ENCODE measurements at places on chromosomes 7 and 10.

GRCh38 chr7:7002418-7003062 lies 176.5 kb upstream of the CCZ1B start:
- no peak for DNase-seq

DNA sequence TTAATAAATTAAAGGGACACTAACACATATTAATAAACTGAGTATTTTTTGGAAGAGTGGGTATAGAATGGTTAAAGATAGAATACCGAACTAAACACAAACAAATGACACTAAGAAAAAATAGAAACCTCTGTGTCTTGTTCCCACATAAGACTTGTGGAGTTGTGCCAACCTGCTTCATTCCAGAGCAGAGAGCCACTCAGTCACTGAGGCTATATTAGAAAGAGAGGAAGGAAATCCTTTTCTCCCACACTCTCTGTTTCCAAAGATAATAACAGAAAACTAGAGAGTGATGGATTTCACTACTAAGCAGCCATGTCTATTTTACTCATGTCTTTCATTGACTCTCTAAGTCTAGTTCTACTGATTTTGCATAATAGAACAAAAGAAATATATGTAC lies 26.0 kb downstream of the CTNNA3 start:
- DNase-seq, result no peak

DNA sequence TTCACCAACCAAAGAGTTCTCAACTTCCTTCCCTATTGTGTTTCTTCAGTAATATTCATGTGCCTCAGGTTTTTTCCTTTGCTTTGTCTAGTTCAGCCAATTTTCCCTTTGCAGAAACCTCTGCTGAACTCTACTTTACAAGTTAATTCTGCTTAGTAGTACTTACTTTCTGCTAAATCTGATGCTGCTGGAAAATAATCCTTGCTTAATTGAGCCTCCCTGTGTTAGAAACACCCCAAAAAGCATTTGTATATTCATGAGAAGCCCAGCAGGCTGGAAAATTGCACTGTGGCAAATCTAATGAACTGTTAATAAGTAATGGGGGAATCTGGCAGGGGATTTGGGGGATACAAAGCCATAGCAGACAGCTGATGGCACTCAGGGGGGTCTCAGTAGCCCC lies 78.5 kb downstream of the CDCA7L start:
- no peak for DNase-seq

DNA sequence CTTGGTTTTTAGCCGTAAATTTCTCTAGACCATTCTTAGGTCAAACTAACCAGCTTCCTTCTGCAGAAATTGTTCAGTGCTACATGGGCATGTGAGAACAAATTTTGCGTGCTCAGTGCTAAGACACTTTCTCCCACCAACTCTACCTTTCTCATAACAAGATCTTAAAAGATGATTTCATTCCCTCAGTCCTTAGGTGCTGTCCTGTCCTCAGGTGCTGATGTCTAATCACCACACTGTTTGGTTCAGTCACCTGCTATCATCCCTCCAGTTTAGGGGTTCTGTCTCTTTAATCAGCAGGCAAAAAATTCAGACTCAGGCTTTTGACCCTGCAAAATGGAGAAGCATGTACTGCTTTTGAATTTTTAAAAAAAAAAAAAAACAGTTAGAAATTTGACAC lies 227.5 kb upstream of the YAE1 start:
- DNase-seq, result no peak

DNA sequence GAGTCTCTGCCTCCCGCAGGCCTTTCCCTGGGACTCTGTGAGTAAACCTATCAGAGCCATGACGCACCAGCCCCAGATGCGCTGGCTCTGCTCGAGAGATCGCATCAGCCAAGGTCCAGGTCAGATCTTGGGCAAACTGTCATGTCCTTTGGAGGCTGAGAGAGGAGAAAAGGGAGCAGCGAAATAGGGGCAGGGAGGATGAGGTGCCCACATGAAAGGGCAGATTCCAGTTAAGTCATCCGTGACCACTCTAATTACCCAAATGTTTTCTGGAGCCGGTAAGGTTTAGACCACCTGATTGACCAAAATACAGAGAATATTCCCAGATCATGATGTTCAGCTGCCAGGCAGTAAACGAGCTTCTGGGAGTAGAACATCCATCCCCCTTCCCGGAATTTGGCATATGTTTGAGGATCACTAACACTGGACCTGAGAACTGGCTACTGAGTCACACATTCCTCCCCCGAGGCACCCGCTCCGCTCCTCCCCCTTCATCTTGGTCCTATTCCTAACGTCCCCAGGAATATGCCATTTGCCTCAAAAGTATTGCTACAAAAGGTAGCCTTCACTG lies 88.0 kb downstream of the FGFR2 start:
- DNase-seq, result no peak

- no peak for DNase-seq
These were observed 12.6 kb downstream of the TRIM8 start for GRCh38 chr10:102656791-102657371.

DNA sequence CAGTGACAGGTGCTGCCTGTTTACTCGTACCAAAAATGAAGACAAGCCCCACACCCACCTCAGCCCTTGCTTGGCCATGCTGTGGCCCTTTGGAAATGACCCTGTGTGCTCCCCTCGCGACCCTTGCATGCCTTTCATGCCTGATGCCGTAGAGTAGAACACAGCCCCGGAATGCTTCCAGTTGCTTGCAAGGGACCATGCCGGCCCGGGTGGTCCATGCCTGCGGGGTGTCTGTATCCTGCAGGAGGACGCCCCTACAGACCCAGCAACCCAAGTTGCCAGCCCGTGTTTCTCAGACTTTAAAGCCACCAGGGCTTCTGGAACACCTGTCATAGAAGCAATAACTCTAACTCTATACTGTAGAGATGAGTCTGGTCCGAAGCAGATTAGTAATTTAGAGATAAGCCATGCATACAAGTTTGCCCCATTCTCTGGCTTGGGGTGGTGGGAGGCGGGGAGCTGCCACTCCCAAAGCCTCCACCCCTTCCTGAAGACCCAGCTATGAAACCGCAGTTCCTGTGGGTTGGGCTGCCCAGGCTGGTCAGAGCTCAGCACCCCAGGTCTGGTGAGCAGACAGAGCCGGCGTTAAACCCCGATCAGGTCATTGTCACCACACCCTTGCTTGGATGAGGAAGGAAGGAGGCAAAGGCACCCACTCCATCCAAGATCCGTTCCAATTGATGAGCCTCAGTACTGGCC lies 143.5 kb downstream of the ADCY1 start:
- DNase-seq, result no peak

GRCh38 chr7:422191-422885 lies 97.3 kb downstream of the PDGFA start:
- DNase-seq, result no peak

DNA sequence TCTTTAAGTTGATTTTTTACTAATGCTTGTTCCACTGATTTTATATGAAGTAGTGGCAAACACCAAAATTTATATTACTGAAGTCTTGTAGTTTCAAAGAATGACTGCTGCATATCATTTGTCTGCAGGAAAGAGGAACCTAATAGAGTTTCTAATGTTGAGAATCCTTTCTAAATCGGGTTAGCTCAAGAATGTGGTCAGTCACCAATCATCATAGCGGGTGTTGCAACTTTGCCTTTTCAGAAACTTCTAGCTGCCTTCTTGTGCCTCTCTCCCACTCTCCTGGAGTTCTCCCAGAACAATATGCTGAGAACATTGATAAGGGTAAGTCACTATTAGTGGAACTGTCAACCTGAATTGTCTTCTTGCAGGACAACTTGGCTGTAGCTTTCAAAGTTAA lies 524.8 kb upstream of the SORCS1 start:
- no peak for DNase-seq

DNA sequence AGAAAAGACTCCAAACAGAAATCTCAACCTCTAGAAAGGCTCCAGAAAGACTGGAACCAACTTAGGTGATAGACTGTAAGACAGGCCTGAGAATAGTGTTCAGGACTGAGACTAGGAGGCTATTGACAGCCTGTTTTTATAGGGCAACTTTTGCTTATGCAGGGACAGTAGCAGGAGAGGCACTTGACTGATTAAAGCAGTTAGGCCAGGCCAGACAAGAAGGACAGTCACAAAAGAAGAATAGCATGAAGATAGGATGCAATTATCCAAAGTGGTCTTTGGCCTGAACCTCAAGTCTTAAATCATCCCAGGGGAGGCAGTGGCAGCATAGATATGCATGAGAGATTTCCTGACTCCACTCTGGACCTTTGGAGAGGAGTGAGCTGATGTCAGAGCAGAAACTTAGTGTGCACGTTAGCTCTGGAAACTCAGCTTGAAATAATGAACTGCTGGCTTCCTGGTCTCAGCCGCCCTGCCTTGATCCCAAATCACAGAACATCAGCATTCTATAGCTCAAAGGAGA lies 290.6 kb downstream of the SORCS3 start:
- DNase-seq, result no peak

- DNase-seq, result no peak
These were observed 46.2 kb upstream of the C10orf67 start for GRCh38 chr10:23390809-23391208.

GRCh38 chr10:126687121-126687606 lies 16.7 kb upstream of the C10orf90 start:
- DNase-seq, result no peak

DNA sequence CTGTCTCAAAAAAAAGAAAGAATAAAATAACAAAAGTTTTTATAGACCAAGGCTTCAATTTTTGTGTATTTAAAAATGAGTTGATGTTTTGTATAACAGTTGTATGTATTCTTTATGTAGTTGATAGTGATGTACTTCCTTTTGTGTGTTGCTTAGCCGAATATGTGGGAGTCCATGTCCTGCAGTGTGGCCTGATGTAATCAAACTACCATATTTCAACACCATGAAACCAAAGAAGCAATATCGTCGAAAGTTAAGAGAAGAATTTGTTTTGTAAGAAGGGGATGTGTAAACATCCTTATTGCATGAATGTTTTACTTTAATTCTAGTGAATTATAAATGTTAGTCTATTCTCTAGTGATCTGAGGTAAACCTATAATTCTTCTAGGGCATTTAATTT lies 56.6 kb downstream of the MPLKIP start:
- DNase-seq, result peak; percentile 87

GRCh38 chr7:88669913-88670312 lies 89.6 kb upstream of the ZNF804B start:
- no peak for DNase-seq

All from fibroblast of gingiva (primary cell).